ELR (cell line): ENCODE measurements at places on chromosomes 7 and 10.

GRCh38 chr7:129667116-129667515, 55.6 kb downstream of the NRF1 start:
- DNase-seq = no peak

GRCh38 chr7:20596653-20597052, 18.8 kb upstream of the ABCB5 start:
- DNase-seq = peak; percentile 85

GRCh38 chr10:26792758-26793495, 67.8 kb downstream of the ABI1 start:
- no peak for DNase-seq

- DNase-seq = no peak
Observed at GRCh38 chr10:117531371-117532002, 11.1 kb upstream of the EMX2 start.

DNA sequence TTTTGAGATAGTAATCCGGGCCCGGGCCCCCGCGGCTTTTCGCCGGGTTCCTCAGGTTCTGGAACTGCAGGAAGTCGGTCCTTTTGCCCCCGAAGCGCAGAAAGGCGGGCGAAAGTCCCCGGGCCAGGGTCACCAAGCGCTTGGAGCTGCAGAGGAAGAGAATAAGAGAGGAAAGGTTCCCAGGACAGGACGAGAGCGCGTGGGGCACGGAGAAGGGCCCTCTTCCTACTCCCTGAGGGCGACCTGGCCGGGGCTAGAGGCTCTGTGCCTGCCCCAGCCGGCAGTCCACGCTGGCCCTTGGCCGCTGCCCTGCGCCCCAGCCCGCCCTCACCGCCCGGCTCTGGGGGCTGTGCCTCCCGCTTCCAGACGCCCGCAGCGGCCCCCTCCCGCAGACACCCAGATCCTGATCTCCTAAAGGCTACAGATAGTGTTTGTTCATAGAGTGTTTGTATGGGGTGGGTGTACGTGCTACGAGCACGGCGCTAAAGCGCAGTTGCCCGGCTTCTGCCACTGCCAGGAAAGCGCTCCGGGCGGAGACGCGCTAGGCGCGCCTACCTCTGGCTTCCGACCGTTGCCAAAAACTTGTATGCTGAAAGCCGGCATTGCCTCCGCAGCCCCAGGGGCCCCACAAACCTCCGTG, 3.2 kb downstream of the HPSE2 start:
- DNase-seq = no peak

GRCh38 chr7:115340828-115341227, 418.9 kb downstream of the MDFIC start:
- DNase-seq = peak; percentile 88

- DNase-seq = no peak
Observed at GRCh38 chr10:23818484-23818883, 379.6 kb downstream of the OTUD1 start.

GRCh38 chr10:112755446-112756234, 194.4 kb upstream of the TCF7L2 start:
- DNase-seq = no peak

- DNase-seq = peak; percentile 51
Observed at GRCh38 chr10:96998329-96998888, 166.3 kb downstream of the LCOR start.
